ENCODE measurements at places on chromosomes 6 and 20.

- no peak for DNase-seq
Measured at GRCh38 chr20:19210391-19211155, 1.9 kb upstream of the SLC24A3 start.

DNA sequence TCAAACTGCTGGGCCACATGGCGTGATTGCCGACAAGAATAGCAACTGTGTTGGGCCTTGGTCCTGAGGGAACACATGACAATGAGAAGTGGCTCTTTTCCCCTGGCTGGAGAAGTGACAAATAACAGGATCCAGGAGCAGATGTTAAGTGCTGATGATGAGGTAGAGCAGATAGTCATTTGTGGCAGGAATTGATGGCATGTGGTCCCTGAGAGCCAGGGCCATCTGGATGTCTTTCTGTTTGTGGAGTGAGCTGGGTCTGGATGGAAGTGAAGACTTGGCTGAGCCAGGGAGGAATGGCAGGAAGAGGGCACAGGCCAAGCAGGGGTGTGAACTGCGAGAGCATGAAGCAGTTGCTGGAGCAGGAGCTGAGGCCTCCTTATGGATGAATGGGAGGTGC lies 67.8 kb downstream of the SCAND1 start:
- DNase-seq, result no peak

- DNase-seq, result no peak
Measured at GRCh38 chr6:111485342-111485741, 2.3 kb upstream of the REV3L start.

DNA sequence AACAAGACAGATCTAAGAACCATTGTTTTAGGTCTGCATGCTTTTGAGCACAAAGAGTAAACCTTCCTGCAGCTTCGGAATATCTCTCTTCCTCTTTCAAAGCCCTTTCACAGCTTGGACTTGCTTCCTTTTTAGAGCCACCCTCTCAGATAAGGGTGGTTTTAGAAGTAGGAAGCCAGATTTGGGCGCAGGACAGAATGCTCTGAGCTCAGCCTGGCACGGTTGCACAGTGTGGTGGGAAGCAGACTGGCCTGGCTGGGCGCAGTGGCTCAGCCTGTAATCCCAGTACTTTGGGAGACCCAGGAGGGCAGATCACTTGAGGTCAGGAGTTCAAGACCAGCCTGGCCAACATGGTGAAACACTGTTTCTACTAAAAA lies 35.6 kb upstream of the PNRC1 start:
- no peak for DNase-seq

All from SHP77 treated with DMSO at 0.1 percent for 48 hours (cell line).